ENCODE measurements at places on chromosomes 2 and 18. TPM values are rescaled to one million over a fixed set of nuclear protein-coding genes. Genes with fewer than 3 reads are reported as not detected.

DNA sequence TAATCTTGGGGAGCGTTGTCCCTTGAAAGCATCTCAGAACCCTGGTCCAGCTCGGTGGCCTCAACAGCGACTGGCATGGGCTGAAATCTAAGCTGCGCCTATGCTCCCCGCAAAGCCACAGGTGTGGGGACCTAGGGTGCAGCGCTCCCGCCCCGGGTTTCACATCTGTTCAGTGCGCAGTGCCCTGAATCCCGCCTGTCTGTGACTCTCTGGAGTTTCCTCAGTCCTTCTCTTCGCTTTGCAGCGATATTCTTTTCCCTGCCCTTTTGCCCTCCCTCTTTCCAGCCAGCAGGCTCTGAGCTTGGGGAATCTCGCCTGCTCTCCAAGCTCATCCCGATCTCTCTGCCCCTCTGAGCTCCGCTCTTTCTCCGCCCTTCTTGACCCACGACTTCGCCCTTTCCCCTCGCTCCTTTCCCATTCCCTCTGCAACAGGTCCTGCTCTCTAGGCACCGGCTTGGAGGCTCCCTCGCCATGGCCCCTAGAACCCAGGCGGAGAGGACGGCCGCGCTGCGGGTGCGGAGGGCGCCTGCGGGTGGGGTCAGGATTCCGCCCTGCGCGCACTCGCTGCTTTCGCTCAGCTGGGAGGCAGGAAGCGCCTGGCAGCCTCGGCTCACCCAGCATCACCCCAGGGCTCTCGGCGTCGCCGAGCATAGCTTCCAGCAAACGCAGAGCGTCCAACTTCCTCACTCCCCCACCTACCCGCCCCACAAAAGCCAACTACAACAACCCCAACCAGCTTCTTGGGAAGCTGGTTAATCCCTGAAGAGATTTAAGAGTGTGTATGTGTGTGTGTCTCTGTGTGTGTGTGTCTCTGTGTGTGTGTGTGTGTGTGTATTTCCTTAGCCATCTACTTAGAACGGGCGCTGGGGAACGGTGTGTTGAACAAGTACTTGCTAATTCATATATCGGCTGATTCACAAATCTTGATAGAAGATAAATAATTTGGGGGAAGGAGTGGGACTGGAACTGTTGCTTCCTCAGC lies 1.1 kb downstream of the GRP start:
- DNase-seq = no peak

GRCh38 chr2:97701186-97701585 lies 12.2 kb upstream of the ZAP70 start:
- no peak for DNase-seq

DNA sequence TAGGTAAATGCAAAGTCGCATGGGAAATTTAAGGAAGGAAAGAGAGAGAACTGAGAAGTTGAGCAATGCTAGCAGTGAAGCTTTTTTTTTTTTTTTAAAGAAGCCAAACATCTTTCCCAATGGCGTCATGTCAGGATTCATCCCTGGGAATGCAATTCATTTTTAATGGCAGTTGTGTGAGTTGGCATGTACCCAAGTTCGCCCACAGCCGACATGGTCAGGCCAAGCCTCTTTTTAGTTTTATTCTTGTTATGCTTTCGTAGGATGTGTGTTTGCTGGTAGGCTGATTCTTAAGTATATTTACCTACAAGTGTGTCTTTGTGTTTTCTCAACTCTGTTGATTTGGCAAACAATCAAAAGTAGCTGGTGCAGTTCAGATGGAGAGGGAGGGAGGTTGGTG lies 127.6 kb upstream of the ITGA6 start:
- no peak for DNase-seq

NEU2 gene
- total RNA-seq = not detected

MAP3K2 gene
- 36.6 TPM for total RNA-seq
